Fibroblast of villous mesenchyme (primary cell): ENCODE measurements at places on chromosomes 5 and 9. TPM values are rescaled to one million over a fixed set of nuclear protein-coding genes. Genes with fewer than 3 reads are reported as not detected.

The NR4A3 gene
- under 0.01 TPM in 2 replicates for total RNA-seq

The OCLN gene
- total RNA-seq = 0.43 and 0.64 TPM in 2 replicates

The FAM170A gene
- not detected in 2 replicates for total RNA-seq

The NDST1 gene
- 87.2 and 89.5 TPM in 2 replicates for total RNA-seq

The STPG3 gene
- total RNA-seq = not detected in 2 replicates

The CDH6 gene
- 3.9 and 4.3 TPM in 2 replicates for total RNA-seq

The OSTF1 gene
- total RNA-seq = 30.6 and 31.1 TPM in 2 replicates

The BARHL1 gene
- total RNA-seq = not detected in 2 replicates

The STC2 gene
- total RNA-seq = 157 and 195 TPM in 2 replicates

The MAP1B gene
- total RNA-seq = 74.3 and 124 TPM in 2 replicates

The KCNMB1 gene
- under 0.01 TPM in 1 of 2 replicates, not detected in the other for total RNA-seq

The PRR16 gene
- 11.6 and 22.0 TPM in 2 replicates for total RNA-seq

The TMEM141 gene
- 33.5 and 39.7 TPM in 2 replicates for total RNA-seq

The ACSL6 gene
- total RNA-seq = 0.43 TPM in 1 of 2 replicates, not detected in the other

The CDH18 gene
- total RNA-seq = under 0.01 and 0.43 TPM in 2 replicates

The FOXI1 gene
- total RNA-seq = not detected in 2 replicates

The PRSS3 gene
- 3.9 and 12.9 TPM in 2 replicates for total RNA-seq
